Upper lobe of left lung (tissue), 6 donors: ENCODE measurements at places on chromosomes 6 and 20. TPM values are rescaled to one million over a fixed set of nuclear protein-coding genes. Genes with fewer than 3 reads are reported as not detected.

- DNase-seq, result peak; percentile 27
Measured at GRCh38 chr6:150881911-150882481, 16.5 kb downstream of the MTHFD1L start.

DNA sequence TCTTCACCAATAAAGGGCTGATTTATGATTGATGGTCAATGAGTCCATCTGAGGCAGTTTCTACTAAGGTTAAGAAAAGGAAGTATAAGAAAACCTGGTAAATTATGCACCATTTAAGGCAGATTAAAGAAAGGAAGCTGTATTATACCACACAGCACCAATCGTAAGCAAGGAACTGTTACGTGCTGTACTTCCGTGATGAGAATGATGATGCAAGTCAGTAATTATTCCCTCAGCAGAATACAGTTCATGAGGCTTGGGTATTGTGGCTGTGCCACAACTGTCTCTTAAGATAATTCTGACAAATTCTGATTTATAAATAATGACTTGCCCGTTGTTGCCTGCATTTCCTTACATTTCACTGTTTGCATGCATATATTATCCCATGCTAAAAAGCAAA is 699.0 kb downstream of the HDGFL1 start:
- no peak for DNase-seq

Gene CYP39A1
- total RNA-seq, result 4.7 TPM

Gene NKAIN2
- total RNA-seq, result not detected

Gene SCRT2
- total RNA-seq, result not detected
